ENCODE measurements at places on chromosomes 1 and 21. TPM values are rescaled to one million over a fixed set of nuclear protein-coding genes. Genes with fewer than 3 reads are reported as not detected.

Gene IGFN1
- total RNA-seq: not detected

- DNase-seq: no peak
Observed at GRCh38 chr1:99917214-99917613, 52.6 kb upstream of the SLC35A3 start.

DNA sequence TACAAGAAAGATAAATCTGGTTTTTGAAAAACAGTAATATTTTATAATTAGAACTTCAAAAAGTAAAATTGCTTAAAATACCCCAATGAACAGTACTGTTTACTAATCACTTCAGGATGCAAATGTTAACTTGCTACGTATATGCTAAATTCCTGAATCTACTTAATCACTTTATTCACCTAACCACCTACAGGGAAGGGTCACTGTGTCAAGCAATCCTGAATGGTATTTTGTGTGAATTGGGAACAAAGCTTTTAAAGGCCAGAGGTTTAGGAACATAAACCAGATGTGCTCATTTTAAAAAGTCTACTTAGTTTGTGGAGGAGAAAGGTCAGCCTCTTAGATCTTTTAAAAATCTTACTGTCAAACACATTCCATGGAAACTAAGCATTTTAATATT, 1143.0 kb upstream of the ADGRL2 start:
- DNase-seq: no peak

- no peak for DNase-seq
Observed at GRCh38 chr1:205142102-205142469, 20.3 kb upstream of the RBBP5 start.

DNA sequence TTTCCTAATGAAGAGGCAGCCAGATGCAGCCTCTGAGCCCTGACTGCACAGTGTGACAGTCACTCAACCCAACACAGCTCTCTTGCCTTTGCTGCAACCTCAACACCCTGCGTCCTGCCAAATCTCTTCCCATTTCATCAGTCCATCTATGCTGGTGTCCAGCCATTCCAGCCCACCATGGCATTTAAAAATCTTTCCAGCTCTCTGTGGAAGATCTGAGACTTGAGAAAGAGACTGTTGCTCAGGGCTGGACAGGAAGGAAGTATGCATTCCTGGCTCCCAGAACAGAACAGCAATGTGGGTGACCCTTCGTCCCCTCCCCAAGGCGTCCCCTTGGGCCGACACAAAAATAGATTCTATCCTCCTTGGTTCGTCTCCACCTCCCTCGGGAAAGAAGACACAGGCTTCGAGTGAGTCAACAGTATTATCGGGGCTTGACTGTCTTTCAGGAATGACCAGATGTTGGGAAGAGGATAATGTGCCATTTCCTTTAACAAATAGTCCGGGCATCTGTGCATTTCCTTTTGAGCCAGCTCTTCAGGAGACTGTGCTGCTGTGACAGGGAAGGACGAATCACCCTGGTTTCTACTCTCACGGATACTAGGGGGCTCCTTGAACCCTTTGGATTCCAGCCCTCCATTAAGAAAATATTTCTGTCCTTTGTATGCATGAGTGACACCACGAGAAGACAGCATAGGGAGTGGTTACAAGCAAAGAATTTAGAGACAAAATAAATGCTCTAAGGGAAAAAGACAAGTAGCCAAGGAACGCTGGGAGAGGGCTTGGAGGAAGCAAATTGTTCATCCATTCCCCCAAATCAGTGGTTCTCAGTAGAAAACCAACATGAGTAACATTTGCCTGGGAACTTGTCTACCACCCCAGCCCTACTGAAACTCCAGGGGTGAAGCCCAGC, 111.4 kb upstream of the CDC42BPA start:
- DNase-seq: no peak

DNA sequence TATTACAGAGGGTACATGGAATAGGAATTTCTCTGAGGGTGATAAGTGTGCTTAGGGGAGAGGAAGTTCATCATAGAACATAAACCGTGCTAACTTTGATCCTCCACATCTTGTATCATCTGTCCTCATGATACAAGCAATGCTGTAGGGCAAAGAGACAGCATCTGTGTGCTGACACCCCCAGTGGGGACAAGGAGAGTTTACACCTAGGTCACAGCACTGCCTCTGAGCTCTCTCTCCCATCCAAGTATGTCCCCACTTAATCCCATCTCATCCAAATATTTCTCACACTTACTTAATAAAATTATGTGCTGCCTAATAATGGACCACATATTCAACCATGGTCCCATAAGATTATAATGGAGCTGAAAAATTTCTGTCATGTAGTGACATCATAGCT, 4.3 kb upstream of the TEDDM1 start:
- no peak for DNase-seq

- no peak for DNase-seq
Observed at GRCh38 chr1:246274186-246274585, 232.9 kb downstream of the SMYD3 start.

DNA sequence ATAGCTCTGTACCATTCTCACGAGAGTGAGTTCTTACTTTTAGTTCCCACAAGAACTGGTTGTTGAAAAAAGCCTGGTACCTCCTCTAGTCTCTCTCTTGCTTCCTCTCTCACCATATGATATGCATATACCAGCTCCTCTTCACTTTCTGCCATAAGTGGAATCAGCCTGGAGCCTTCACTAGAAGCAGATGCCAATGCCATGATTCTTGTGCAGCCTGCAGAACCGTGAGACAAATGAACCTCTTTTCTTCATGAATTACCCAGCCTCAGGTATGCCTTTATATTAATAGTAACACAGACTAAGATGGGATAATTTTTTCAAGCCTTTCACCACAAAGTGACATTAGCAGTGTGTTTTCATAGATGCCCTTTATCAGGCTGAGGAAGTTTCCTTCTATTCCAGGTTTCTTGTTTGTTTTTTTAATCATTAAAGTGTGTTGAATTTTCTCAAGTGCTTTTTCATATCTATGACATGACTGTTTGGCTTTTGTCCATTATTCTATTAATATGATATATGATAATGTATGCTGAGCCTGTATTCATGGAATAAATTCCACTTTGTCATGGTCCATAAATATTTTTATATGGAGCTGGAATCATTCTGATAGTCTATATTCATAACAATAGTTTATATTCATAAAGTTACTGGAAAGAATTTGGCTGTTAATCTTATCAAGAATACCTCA, 40.7 kb upstream of the C1orf185 start:
- DNase-seq: no peak

GRCh38 chr1:180252638-180253536, 22.8 kb downstream of the LHX4 start:
- peak; percentile 38 for DNase-seq

DNA sequence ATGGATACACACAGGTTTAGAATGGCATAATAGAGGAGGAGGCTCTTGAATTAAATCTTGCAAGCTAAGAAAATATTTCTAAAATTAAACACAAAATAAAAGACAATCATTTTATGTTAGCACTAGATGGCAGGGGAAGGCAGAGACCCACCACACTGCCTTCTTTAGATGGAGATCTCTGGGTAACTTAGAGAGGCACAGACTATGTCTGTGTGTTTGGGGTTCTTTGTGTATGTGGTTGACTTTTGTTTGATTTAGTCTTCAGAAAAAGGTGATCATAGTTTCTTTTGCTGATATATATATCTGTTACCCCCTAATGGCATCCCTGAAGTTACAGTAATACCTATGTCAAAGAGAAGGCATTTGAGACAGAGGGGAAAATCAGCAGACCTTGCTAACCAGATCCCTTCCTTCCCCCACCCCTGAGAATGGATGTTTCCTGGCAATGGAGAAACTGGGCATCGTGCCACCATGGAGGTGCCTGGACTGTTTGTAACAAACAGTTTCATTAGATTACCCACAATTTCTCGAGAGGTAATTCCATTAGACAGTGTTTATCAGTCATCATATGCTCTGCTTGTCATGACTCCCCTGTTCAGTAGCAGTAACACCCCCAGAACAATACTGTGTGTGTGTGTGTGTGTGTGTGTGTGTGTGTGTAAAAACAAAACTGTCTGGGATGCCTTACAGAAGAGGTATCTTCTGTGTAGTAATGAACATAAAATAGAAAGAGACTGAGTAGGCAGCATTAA, 228.3 kb upstream of the DEPDC1 start:
- DNase-seq: no peak
